Lower lobe of right lung (tissue), 2 donors: ENCODE measurements at places on chromosomes 13 and 19. TPM values are rescaled to one million over a fixed set of nuclear protein-coding genes. Genes with fewer than 3 reads are reported as not detected.
A peak's percentile ranks its signal among the peaks of the same experiment; 100 is the strongest.

The FFAR2 gene
- total RNA-seq = 4.7 TPM

GRCh38 chr19:41792513-41793413, 3.6 kb upstream of the CEACAM3 start:
- DNase-seq = peak; percentile 83

- DNase-seq = no peak
Measured at GRCh38 chr19:2425622-2426581, 1.5 kb downstream of the TIMM13 start.

DNA sequence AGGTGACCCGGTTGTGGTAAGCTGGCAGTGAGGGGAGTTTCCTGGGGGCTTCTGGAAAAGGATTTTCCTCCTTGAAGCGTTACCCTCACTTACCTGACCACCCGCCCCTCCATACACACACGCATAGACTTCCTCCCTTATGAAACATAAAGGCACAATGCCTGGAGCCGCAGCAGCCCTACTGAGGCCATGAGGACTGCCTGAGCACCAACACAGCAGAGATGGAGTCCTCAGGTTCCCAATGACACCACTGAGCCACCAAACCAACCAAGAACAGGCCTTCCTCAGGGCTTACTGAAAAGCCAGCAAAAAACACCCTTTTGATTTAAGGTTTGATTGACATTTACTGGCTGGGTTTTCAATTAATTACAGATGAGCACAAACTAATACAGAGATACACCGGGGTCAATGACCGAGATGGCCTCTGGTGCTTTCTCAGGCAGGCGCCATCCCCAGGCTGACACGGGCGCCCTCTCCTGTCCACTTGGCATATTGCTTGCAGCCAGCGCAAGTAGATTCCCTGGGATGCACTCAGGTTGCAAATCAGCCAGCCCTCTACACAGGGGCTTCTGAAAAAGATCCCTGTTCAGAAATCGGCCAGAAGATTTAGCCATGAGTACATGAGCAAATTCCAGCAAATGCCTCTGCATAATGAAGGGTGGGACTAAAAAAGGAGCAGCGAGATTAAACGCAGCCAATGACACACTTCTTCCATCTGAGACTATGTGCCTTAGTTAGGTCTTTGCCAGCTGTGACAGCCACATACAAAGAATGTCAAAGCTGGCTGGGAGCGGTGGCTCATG, 14.8 kb downstream of the OPA3 start:
- DNase-seq = peak; percentile 67

GRCh38 chr13:44195245-44195644, 178.4 kb upstream of the SERP2 start:
- DNase-seq = no peak

DNA sequence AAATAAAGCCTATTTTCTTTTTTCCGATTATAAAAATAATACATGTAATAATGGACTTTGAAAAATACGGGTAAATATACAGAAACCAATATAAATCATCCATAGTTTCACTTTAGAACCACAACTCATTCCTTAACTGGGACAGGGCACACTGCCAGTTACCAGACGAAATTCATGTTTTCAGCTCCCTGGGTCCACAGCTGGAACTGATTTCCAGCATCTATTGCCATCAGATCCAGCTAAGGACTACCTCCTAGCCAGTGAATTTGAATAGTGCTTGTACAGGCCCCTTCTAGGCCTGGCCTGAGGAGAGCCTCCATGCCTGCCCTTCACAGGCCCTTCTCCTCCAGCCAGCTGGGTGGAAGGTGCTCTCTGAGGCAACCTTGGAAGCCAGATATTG, 30.0 kb upstream of the ATP12A start:
- no peak for DNase-seq

DNA sequence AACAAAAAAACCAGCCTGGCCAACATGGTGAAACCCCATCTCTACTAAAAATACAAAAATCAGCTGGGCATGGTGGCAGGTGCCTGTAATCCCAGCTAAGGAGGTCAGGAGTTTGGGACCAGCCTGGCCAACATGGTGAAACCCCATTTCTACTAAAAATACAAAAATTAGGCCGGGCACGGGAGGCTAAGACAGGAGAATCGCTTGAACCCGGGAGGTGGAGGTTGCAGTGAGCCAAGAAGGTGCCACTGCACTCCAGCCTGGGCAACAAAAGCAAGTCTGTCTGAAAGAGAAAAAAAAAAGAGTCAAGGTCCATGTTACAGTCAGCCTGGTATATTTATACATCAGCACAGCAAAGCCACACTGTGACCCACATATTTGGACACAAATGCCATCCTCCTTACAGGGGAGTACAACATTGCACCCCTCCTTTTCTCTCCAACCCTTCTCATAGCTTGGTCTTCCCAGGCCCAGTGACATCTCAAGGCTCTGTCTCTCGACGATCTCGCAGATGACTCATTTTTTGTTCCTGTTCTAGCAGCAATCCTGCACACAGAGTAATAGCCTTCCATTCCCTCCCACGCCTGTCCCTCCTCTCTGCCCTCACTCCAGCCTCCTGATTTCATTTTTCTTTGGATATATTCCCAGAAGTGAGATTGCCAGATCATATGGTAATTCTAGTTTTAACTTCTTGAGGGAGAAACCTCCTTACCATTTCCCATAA, 21.0 kb upstream of the DPP9 start:
- DNase-seq = no peak

DNA sequence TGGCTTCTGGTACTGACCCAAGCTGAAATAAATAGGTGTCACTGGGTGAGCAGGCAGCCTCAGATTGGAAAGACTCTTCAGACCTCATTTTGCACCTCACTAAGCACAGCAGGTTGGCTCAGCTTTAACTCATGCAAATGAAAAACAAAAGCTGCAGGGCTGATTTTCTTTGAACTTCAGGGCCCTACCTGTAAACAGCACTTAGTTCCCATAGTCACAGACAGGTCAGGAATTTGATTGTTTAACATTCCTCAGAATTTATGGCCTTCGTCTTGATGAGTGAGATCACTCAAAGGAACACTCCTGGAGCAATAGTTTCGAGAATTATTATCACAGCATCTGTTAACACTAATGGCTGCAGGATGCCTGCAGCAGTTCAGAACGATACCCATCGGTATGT, 718.5 kb downstream of the EFNB2 start:
- no peak for DNase-seq

GRCh38 chr13:73967397-73968165, 166.6 kb downstream of the KLF12 start:
- DNase-seq = no peak

DNA sequence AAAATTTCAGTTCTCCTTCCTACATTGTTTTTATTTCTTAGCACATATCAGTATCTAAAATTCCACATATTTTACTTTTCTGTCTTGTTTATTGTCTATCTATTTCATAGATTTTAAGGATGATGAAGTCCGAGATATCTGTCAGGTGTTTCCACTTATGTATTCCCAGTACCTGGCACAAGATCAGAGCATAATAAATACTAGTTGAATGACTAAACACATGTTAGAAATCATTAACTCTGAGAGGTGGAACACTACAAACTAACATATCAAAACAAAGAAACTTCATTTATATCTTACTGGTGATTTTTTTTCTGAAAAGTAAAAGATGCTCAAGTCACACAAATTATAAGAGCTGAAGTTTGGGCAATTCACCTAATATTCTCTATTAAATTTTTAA, 1208.3 kb downstream of the PCDH9 start:
- DNase-seq = no peak

- no peak for DNase-seq
Measured at GRCh38 chr13:61410669-61411297, 4.9 kb downstream of the PCDH20 start.

DNA sequence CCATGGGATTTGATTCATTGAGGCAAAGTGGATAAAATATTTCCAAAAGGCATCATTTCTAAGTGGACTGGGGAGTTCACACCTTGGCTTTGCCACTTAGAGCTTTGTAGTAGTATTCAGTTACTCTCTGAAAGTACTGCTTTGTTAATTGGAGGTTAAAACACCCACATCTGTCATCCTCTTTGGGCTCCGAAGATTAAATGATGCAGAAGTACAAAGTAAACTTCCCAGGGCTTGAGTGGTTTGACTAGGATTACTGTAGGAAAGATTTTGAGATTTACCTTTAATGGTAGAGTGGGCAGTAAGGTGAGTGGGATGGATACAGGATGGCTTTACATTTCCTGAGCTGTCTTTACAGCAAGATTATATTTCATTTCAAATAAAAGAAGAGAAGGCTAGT, 42.4 kb downstream of the WASF3 start:
- DNase-seq = no peak

The CGB5 gene
- not detected for total RNA-seq

- DNase-seq = no peak
Measured at GRCh38 chr13:37656247-37656940, 57.8 kb upstream of the POSTN start.

The FAM216B gene
- total RNA-seq = 17.0 TPM

DNA sequence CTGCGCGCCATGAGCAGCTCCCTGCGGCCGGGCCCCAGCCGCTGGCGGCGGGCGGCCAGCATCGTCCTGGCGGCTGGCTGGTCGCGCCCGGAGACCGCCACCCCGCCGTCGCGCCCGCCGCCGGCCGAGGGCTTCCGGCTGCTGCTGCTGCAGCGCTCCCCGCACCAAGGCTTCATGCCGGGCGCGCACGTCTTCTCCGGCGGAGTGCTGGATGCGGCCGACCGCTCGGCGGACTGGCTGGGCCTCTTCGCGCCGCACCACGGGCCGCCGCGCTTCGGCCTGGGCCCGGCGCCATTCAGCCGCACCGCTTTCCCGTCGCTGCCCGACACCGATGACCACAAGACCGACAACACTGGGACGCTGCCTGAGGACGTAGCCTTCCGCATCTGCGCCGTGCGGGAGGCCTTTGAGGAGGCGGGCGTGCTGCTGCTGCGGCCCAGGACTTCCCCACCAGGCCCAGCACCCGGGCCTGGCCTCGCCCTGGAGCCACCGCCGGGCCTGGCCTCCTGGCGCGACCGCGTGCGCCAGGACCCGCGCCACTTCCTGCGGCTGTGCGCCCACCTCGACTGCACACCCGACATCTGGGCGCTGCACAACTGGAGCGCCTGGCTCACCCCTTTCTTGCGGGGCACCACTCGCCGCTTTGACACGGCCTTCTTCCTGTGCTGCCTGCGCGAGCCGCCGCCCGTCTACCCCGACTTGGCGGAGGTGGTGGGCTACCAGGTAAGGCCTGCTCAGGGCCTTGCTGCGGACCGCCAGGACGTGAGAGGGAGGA, 518 bp downstream of the NUDT19 start:
- DNase-seq = peak; percentile 87

The SKA3 gene
- total RNA-seq = 1.4 TPM

The CILP2 gene
- 0.12 TPM for total RNA-seq

The LRRC25 gene
- total RNA-seq = 35.4 TPM

The KLK3 gene
- not detected for total RNA-seq

- DNase-seq = no peak
Measured at GRCh38 chr13:98370806-98371515, 193.9 kb upstream of the RNF113B start.

DNA sequence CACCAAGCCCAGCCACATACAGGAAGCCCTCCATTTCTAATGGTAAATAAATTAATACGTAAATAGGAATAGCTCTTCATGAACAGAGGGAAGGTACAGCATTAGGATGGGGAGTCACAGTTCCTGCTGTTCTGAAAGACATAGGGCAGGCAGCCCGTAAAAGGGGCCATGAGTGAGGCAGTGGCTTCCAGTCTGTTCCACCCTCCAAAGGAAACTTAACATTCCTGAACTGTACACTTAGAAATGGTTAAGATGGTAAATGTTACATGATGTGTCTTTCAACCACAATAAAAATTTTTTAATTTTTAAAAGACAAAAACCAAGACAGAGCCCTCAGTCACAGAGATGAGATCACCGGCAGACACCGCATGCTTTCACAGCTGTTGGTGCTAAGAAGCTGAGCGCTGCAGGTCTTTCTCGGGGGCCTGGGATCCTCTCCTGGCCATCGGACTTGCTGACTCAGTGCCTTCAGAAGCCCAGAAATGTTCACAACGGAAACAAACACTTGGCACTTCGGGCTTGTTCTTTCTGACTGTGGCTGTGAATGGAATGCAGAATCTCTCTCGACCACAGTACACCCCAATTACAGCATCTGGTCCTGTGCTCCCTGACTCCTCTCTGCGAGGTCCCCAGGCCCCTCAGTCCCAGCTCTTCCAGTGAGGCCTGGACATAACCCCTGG, 36.4 kb downstream of the EPS15L1 start:
- no peak for DNase-seq

The NECTIN2 gene
- total RNA-seq = 75.1 TPM

DNA sequence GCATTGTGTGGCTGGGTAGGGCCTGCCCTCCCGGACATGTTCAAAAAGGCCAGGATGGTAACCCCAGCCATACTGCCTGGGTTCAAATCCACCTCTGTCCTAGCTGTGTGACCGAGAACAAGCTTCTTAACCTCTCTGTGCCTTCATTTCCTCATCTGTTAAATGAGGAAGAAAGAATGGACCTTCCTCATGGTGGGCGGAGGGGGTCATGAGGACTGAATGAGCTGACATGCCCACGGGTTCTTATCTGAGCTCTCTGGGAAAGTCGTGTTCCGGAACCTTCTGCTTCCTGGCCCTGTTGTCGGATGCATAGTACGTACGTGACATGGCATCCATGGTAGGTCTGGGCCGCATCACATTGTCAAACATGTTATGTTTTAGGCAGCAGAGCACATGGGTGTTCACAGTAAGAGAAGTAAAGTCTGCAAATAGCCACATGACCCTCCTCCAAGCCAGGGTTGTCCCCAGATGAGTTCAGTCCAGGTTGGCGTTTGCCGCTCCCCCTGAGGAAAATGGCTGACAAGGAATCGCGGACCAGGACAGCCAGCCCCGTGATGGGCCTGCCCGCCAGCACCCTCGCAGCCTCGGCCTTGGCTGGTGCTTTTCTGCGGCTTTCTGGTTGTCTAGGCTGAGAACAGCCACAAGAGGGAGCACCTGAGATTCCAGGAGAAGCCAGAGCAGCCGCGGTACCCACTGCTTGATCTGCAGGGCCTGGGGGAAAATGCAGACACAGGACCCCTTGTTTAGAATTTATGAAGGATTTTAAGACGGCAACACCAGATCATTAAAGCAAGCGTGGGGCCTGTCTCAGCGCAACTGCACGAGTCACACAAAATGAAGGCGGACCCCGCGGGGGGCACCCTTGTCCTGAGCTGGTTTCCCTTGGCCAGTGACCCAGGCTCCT, 2.4 kb upstream of the NTN5 start:
- peak; percentile 80 for DNase-seq

- DNase-seq = no peak
Measured at GRCh38 chr19:18718015-18718526, 34.6 kb downstream of the CRTC1 start.

The BST2 gene
- total RNA-seq = 165 TPM

DNA sequence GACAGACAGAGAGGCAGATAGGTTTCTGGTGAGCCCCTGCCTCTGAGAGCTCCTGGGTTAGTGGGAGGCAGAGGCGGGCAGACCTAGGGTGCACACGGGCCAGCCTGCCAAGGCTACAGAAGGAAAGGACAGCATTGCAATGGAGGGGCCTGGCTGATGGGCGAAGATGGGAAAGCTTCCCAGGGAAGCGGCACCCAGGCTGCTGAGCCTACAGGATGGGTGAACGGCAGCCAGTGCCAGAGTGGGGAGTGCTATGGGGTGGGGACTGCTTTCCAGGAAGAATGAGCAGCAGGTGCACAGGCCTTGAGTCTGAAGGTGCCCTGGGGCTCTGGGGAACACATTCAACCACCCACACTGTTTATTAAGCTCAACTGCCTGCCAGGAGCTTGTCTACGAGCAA, 702 bp upstream of the MAG start:
- no peak for DNase-seq

The ENOX1 gene
- 2.0 TPM for total RNA-seq

The ANKLE1 gene
- total RNA-seq = 0.92 TPM
